ENCODE measurements at places on chromosomes 12 and 14. TPM values are rescaled to one million over a fixed set of nuclear protein-coding genes. Genes with fewer than 3 reads are reported as not detected.

The KRT7 gene
- 0.37 TPM for total RNA-seq

DNA sequence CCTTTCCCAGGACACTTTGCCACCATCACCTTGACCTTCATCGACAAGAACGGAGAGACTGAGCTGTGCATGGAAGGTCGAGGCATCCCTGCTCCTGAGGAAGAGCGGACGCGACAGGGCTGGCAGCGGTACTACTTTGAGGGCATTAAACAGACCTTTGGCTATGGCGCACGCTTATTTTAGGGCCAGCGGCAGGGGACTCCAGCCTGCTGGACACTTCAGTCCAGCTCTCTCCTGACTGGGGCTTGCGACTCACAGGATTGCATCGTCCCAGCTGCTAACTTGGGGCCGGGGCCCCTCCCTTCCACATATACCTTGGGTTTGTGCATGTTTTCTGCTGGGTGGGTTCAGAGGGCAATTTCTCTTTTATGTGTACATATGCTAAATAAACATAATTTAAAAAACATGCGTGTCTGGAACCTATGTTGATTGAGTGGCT is 11.2 kb downstream of the AHSA1 start:
- DNase-seq: no peak

The ZNF839 gene
- total RNA-seq: 5.3 TPM

DNA sequence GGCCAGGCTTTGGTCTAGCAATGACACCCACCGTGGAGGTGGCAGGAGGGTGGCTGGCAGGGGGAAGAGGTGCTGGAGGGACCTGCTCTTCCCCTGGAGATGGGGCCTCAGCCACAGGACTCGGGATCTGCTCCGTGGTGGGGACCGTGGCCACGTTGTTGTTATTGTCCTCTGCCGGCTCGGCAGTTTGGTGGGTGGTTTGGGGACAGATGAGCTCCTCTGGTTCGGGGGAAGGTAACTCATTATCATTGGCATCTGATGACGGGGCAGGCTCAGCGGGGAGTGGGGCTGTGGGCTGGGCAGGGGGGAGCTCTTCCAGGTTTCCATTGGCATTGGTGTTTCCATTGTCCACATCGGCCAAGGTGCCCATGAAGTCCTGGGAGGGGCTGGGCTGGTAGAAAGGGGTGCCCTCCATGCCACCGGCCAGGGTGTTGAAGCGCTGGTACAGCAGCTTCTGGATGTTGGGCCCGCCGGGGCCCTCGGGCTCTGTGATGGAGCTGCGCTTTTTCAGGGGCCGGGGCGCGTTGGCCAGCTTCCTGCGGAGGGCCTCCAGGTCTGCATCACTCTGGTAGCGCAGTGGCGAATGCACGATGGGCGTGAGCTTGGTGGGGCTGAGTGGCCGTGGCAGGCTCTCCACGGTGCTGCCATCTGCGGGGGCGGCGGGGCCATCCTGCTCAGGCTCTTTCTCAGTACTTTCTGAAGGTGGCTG is 24.3 kb downstream of the ZFYVE21 start:
- no peak for DNase-seq

- peak; percentile 47 for DNase-seq
Observed at GRCh38 chr14:95255487-95255886, 64.2 kb downstream of the CLMN start.

DNA sequence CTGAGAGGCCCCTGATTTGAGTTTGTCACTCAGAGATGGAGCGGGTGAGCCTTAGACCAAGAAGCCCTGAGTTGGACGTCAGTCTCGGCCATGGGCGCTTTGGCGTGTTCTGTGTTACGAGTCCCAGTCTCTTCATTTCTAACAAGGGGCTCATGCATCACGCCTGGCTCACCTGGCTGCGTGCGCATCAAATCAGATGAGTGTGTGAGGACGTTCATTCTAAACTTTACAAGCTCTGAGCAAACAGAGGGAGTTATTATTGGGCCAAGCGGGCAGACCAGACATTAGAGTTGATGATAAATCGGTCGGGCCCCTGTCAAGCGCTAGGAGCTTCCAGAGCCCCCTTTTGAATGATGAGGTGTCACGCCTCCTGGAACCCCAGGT is 117.2 kb downstream of the CALM1 start:
- no peak for DNase-seq
